ENCODE measurements at places on chromosomes 2 and 18.

GRCh38 chr2:8548065-8548618 is 133.7 kb upstream of the ID2 start:
- DNase-seq: no peak

DNA sequence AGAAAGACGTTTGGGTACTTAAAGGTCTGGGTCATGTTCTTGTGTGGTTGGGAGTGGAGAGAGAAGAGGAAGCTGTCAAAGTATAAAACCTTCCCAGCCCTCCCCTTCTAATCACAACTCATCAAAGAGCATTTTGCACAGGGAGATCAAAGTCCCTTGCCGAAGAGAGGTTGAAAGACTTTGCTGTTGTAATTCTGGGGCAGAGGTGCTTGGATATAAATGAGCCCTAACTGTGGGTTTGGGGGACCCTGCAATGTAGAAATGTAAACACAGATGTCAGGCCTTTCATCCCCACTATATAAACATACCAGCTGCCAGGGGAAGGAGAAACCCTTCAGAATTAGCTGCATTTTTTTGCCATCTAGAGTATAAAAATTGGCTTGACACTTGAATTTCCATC is 182.1 kb downstream of the ETAA1 start:
- DNase-seq: no peak

- no peak for DNase-seq
Observed at GRCh38 chr2:122323927-122324326, 568.5 kb downstream of the TSN start.

DNA sequence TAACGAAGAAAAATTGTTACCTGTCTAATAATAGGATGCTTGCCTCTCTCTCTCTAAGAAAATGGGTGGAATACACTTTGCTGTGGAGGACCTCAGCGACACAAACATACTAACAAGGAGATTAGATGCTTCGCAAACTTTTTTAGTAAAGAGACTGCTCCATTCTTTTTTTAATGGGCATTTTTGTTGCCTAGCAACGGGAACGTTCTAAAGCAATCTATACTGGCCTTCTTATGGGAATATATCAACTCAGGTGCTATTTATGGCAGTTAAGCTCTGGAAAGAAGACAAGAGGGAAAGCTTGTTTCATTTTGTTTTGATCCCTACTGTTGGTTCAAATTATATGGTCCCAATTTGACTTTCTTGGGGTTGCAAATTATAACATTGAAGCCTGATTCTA is 86.8 kb upstream of the CBLN2 start:
- no peak for DNase-seq

DNA sequence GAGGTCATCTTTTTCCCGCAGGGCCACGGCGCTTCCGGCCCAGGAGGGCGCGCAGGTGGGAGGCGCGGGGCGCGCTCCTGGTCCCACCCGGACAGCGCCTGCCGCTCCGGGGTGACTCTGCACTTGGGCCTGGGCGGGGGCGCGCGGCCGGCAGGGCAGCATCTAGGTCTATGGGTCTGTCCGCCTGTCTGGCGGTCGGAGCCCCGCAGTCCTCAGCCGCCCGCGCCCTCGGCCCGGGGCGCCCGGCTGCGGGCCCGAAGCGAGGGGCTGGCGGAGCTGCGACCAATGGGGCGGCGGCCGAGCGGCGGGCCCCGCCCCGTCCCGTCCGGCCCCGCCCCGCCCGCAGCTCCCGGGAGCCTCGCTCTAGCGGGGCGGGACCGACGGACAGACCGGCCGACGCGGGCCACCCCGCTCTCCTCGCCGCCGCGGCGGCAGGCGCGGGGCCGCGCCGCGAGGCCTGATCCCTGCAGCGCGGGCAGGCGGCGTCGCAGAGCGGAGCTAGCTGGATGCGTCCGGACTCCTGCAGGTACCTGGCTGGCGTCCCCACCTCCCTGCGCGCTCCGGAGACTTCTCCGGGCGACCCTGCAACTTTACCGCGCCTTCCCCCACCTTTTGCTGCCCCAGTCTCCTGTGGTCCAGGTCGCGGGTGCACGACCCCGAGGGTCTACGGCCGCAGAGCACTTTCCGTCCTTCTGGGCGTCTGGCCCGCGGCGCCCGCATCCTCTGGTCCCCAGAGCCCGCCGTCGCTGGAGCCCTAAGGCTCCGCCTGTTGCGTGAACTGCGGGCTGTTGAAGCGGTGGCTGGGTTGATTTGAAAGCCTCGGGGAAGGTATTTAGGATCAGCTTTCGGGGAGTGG is at the start of gene KCNS3:
Gene KCNS3 (plus strand): TSS at position 387 of the 856 bp plus-strand sequence. CDS start 52,342 bp downstream, outside the sequence.
- no peak for DNase-seq

GRCh38 chr18:55286257-55286825 is 301.7 kb downstream of the TCF4 start:
- no peak for DNase-seq

- DNase-seq: no peak
Observed at GRCh38 chr2:46050027-46050426, 247.2 kb upstream of the EPAS1 start.

GRCh38 chr2:171553858-171554257 is 31.6 kb downstream of the CYBRD1 start:
- DNase-seq: no peak

- DNase-seq: peak; percentile 66
Observed at GRCh38 chr2:230987137-230988020, 8.5 kb upstream of the SPATA3 start.

- no peak for DNase-seq
Observed at GRCh38 chr18:7415081-7415894, 151.8 kb upstream of the PTPRM start.

DNA sequence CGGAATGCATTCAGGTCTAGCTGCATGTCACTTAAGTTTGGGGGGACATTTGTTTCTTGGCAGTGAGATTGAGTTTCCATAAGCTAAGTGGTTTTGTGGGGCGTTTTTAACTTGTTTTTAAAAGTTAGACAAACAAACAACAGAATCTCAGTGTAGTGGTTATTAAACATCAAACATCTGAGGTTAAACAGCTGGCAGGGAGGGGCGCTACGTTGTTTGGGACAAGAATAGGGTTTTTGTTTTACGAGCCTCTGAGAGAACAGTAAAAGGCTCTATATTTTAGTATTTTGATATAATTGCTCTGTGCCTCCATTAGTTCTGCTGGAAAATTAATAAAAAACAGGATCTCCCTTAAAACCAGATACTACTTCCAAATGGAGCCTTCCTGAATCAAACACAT is 41.6 kb upstream of the TMEM177 start:
- no peak for DNase-seq

DNA sequence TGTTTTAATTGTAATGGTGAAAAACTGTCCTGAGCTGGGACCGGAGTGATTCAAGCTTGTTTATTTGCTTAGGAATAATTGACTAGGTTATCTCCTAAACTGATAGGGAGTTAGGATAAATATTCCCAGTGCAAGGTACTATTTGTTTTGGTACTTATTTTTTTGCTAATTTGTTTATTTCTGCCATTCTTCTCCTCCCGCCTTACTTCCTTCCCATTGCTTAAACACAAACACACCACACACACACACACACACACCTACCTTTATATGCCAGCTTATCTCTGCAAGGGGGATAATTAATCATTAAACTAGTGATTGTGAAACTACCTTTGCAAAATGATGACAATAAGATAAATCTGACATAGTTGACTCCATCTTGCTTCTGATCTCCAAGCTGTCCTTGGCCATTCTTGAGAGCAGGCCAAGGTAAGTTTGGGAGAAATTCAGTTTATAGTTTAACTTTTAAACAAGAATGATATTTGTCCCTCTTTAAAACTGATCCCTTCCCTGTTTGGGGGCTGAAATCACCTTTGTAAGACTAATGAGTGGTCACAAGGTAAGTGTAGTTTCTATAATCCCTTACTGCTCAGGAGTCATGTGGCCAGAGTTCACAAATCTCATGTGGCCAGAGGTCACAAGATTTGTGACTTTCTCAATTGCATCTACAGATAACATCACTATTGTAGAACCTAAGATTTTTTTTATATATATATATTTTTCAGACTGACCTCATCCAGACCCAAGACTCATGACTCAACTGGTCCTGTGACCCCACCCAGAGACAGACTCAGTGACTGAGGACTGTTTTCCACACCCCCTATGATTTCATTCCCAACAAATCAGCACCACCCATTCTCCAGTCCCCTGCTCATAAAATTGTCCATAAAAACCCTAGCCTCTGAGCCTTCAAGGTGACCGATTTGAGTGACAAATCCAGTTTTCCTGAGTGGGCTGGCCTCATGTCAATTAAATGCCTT is 83.1 kb upstream of the LRRTM4 start:
- no peak for DNase-seq

GRCh38 chr18:35582899-35583558 is 1.5 kb downstream of the GALNT1 start:
- no peak for DNase-seq

DNA sequence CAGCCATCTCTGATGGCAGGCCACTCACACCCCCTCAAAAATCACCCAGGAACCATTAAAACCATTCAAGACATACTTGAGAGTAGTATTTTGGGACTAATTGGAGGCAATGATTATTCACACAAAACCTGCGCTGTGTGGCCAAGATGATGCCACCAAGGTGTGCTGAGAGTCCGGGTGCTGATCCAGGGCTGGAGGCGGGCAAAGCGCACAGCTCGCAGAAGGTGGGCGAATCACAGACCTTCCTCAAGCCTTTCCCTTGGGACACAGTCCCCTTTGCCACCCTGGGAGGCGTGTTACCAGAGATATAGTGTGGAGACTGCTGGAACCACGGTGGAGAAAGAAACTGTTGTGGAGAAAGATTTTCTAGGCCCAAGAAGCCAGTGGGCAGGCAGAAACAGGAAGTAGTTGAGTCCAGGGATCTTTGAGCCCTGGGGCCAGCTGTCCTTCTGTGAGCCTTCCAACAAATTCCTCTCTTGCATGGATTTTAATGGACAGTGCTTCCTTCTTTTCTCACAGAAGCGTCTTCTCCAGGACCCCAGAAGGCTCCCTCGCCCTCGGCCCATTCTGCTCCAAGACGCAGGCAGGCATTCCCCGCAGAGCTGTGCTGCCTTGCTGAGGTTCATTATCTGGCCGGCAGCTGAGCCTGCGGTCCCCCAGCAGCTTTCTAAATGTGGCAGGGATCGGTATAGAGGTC is 8.0 kb downstream of the COPS9 start:
- DNase-seq: no peak

DNA sequence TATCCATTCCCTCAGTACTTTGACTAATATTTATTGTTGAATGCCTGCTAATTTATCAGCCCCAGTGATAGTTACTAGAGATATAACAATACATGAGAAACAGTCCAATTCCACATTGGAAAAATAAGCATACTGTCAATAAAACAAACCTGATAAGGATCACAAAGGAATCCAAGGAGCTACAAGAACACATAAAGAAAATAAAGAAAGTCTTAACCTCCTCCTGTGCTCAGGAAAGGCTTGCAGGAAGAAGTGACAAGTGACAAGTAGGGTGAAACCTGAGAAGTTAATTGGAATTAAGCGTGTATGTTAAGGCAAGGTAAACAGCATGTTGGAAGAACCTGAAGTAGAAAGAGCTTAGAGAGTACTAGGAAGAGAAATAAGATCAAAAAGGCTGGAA is 20.3 kb upstream of the ASNSD1 start:
- DNase-seq: no peak

GRCh38 chr2:187232749-187233148 is 215.3 kb downstream of the CALCRL start:
- no peak for DNase-seq

- no peak for DNase-seq
Observed at GRCh38 chr2:85998071-85998991, 107.4 kb downstream of the POLR1A start.

DNA sequence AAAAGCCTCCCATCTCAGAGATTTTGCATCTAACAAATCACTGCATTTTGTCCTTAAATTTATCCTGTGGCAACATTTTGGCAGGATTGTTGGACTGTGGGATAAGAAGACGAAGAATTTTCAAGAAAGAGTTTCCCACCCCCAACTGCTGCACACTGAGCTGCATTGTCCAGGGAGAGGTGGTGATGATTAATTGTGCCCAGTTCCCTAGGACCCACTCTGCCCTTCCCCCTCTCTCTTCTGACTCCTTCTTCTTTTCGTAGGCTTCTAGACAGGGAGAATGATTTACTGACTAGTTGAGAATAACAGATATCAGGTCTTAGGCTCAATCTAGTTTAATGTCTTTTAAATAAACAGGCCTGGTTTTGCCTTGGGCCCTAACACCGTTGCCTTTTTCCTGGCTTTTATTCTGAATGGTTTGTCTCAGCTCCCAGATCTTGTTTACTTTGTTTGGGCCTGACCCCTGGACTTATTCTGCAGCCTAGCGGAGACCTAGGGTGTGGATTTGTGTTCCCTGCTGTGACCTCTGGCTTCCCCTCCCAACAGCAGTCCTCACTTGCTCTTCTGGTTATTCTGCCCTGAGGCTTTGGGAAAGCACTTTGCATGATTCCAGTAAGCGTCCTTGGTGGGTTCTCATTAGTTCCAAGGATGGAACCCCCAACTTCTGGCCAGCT is 233.3 kb downstream of the INSIG2 start:
- DNase-seq: no peak

GRCh38 chr2:135203944-135204343 is 151.9 kb downstream of the RAB3GAP1 start:
- DNase-seq: no peak

DNA sequence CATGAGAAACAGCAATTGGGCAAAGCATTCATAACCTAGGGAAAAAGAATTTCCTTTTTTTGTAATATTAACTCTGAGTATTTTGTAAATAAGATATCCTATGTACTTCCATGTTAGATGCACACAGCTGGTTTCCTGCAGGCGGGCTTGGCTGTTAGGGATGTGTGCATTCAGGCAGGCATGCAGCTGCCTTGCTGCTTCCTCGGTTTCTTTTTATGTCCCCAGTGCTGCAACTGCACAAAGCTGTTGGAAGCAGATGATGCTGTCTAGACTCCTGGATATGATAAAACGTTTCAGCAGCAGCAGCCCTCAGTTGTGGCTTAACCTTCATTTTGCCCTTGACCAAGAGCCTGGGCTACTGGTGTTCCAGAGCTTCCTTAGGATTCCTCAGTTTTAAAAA is 89.4 kb upstream of the EML6 start:
- no peak for DNase-seq

DNA sequence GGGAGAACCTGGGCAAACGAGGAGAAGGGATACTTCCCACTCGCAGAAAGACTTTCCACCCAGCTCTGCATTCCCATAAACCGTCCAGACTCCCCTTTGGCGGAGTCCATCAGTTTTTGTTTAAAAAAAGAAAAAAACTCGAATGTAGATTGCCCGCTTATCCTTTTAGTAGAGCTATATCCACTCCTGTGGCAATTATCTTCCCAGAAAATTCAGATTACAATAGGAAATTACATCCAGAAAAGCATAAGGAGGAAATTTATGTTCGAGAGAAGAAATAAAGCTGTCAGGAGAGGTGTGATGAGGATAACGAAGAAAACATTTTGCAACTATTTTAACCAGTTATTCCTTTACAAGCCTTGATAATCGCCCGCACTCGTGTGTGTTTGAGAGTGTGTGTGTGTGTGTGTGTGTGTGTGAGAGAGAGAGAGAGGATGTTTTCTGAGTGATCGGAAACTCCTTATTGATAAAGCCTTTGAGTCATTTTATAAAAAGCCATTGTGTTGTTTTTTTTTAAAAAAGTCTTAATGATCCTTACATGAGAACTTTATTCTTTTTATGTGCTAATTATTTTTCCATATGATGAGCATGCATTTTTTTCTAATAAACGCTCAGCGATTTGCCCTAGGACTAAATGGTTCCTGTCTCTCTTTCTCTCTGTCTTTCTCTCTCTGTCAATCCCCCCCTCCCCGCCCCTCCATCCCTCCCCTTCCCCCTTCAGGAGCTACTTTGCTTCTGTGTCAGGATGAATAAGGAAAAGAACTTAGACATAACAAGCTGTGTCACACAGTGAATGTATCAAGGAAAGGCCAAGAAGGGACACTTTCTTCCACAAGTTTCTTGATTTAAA is 1.1 kb upstream of the PPP3R1 start:
- DNase-seq: no peak

Measured in stimulated activated CD8-positive, alpha-beta memory T cell treated with anti-CD3 and anti-CD28 coated beads, Interleukin-4, amount 100 ng/mL, for 1 hour (primary cell).